ENCODE measurements at places on chromosomes 5 and 9. TPM values are rescaled to one million over a fixed set of nuclear protein-coding genes. Genes with fewer than 3 reads are reported as not detected.

GRCh38 chr5:68344447-68345111, 129.0 kb downstream of the PIK3R1 start:
- H3K27ac ChIP-seq: no peak overlapping the region
- no peaks in the 10 kb centered on the region for H3K27me3 ChIP-seq
- H3K4me1 ChIP-seq: no peaks in the 10 kb centered on the region
- no peak for DNase-seq
- no peaks in the 10 kb centered on the region for H3K36me3 ChIP-seq

DNA sequence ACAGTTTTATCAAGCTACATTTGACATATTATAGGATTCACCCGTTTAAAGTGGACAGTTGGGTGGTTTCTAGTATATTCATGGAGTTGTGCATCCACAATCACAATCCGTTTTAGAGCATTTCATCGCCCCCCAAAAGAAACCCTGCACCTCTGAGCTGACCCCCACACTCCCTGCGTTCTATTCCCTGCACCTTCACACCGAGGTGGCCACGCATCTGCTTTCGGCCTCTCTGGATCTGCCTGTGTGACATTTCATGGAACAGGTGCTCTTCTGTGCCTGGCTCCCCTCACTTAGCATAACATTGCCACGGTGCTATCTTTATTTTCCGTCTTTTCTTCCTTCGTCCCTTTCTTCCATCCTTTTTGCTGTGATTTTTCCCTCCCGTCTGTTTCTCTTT, 32.7 kb downstream of the HRH2 start:
- H3K36me3 ChIP-seq: no peaks in the 10 kb centered on the region
- peaks cover 46% of the 10 kb centered on the region for H3K4me1 ChIP-seq
- DNase-seq: no peak
- H3K27me3 ChIP-seq: no peaks in the 10 kb centered on the region
- no peak overlapping the region for H3K4me3 ChIP-seq
- no peak overlapping the region for H3K27ac ChIP-seq

DNA sequence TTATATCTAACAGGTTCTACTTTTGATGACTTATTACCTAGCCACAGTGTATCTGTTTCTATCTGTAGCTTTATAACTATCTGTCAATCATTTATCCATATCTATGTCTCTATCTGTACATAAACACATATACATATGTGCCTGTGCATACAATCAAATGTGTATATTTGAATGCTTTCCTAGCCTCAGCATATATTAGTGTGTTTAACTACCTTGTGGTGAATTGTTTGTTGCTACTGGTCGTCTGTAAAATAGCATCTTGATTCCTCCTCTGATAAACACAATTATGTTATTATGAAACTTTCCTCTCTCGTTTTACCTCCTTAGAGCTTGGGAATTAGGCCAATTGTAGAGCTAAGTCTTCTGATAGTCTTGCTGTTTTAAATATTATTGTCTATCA, 44.4 kb downstream of the PARP8 start:
- no peak overlapping the region for H3K27ac ChIP-seq
- peaks cover 9% of the 10 kb centered on the region for H3K4me1 ChIP-seq
- peak overlapping the region; percentile 23 for H3K4me3 ChIP-seq
- DNase-seq: no peak
- no peaks in the 10 kb centered on the region for H3K27me3 ChIP-seq

DNA sequence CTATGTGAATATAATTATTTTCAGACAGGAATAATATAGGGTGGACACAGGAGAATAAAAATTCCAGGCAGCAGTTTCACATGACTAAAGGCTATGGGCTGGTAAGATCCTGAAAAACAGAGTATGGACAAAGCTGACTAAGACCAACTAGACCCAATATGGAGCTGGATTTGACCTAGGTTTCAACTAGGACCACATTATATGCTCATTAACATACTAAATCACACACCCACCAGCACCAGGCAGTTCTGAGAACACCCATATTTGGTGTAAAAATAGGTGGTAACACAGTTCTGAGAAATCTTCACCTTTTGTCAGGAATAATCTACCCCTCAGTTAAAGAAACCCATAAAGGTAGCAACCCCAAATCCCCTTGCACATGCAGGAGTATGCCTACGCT, 64.7 kb downstream of the MAPKAP1 start:
- no peak for DNase-seq
- no peaks in the 10 kb centered on the region for H3K27me3 ChIP-seq
- H3K36me3 ChIP-seq: no peaks in the 10 kb centered on the region
- H3K4me1 ChIP-seq: peaks cover 7% of the 10 kb centered on the region

The C8G gene
- polyA plus RNA-seq: 5.5 TPM

The SPAAR gene
- polyA plus RNA-seq: 0.30 TPM
